ENCODE measurements at places on chromosomes 7 and 10. TPM values are rescaled to one million over a fixed set of nuclear protein-coding genes. Genes with fewer than 3 reads are reported as not detected.

GRCh38 chr7:26667514-26668133, 196.8 kb downstream of the SKAP2 start:
- DNase-seq = peak; percentile 87

The SLC18A3 gene
- under 0.01 TPM for total RNA-seq

- DNase-seq = peak; percentile 19
These were observed 95.6 kb downstream of the SNX13 start for GRCh38 chr7:17844514-17845196.

- no peak for DNase-seq
These were observed 105.6 kb downstream of the LHPP start for GRCh38 chr10:124566981-124567835.

GRCh38 chr10:76977046-76977445, 660.6 kb downstream of the KCNMA1 start:
- no peak for DNase-seq

GRCh38 chr7:4774658-4775249, 669 bp upstream of the AP5Z1 start:
- DNase-seq = peak; percentile 84

- no peak for DNase-seq
These were observed 382 bp upstream of the ARMS2 start for GRCh38 chr10:122454071-122454470.
